Stimulated activated CD4-positive, alpha-beta T cell treated with anti-CD3 and anti-CD28 coated beads, TNF-alpha, amount 100 ng/mL, for 48 hours (primary cell): ENCODE measurements at places on chromosomes 4 and X.

GRCh38 chrX:150856101-150856500 is 42.4 kb downstream of the CD99L2 start:
- no peak for DNase-seq

DNA sequence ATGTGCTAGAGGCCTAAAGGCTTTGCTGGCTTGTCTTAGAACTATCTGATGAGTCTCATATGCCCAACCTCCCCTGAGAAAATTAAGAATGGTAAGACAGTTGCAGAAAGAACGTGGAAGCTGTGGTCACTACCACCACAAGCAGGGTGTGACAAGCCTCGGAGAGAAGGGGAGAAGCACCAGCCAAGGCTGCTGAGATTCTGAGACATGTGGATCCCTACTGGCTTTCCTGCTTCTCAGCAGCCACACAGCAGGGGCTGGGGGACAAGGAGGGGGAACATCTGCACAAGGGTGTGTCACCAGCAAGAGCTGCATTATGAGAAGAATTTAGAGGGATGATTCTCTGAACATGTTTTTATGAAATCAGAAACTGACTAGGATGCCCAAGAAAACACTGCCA is 19.4 kb downstream of the TAPT1 start:
- no peak for DNase-seq

DNA sequence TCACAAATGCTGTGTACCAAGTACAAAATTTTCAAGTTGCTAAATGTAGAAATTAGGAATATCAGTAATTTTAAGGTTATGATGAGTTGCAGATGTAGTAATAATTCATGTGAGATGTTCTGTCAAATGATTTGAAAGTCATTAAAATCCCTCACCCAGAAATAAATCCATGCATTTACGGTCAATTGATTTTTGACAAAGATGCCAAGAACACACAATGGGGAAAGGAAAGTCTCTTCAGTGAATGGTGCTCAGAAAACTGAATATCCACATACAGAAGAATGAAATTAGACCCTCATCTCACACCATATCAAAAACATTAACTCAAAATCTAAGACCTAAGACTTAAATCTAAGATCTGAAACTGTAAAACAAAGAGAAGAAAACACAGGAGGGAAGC is 12.9 kb upstream of the BMPR1B start:
- DNase-seq, result no peak

GRCh38 chr4:113784497-113785250 is 23.1 kb upstream of the CAMK2D start:
- no peak for DNase-seq
